Psoas muscle (tissue), 8 donors: ENCODE measurements at places on chromosomes 3 and 15. TPM values are rescaled to one million over a fixed set of nuclear protein-coding genes. Genes with fewer than 3 reads are reported as not detected.

The SKOR1 gene
- total RNA-seq: 0.25 TPM

DNA sequence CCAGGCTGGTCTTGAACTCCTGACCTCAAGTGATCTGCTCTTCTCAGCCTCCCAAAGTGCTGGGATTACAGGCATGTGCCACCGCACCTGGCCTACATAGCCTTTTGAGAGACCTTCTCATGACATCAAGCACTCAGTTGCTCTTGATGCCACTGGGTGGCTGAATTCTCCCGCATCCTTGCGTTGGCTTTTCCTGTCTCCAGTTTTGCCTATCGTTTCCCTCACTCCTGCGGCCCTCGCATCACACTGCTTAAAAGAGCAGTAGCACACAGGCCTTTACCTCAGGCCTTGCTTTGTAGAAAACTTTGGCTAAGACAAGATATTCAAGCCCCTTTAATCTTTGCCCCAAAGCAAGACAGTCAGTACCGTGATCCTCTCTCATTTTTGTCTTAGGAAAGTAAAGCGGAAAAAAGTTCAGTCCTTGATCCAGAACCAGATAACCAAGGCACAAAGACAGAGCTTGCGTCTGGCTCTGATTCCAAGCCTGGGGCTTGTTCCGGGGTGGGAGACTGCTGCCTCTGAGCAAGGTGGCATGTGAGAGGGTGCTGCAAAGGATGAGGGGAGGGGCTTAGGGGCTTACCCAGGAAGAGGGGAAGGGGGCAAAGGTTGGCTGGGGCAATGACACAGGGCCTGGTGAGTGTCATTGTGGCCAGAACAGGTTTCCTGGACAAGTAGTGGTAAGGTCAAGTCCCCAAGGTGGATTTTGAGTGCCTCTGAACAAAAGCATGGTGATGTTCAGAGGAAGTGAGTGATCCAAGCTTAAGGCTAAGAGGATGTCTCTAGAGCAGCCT, 175.0 kb upstream of the TLE3 start:
- DNase-seq: no peak

- no peak for DNase-seq
Observed at GRCh38 chr3:101128001-101128400, 134.8 kb upstream of the ABI3BP start.

DNA sequence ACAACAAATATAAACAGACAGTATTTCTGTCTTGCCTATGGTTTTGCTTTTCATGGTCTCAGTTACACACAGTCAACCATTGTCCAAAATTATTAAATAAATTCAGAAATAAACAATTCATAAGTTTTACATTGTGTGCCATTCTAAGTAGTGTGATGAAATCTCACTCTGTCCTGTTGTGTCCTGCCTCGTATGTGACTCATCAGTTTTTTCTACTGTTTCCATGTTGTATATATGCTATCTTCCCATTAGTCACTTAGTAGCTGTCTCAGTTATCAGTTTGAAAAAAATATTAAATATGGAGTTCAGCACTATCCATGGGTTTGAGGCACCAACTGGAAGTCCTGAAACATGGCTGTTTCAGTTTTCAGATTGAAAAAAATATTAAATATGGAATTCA, 282.4 kb upstream of the GRM7 start:
- no peak for DNase-seq

- no peak for DNase-seq
Observed at GRCh38 chr15:94671858-94672532, 440.6 kb downstream of the MCTP2 start.

The MAGEL2 gene
- total RNA-seq: 0.12 TPM

The ATOSA gene
- total RNA-seq: 55.0 TPM

DNA sequence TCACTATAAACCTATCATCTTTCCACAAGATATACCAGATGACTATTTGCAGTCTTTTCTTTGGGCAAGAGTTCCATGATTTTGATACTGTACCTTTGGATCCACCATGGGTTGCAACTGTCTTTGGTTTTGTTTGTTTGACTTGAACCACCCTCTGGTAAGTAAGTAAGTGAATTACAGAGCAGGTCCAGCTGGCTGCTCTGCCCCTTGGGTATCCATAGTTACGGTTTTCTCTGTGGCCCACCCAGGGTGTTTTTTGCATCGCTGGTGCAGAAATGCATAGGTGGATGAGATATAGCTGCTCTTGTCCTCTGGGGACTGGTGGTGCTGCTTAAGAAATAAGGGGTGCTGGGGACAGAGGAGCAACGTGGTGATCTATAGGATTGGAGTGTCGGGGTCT, 33.8 kb downstream of the CHDH start:
- DNase-seq: no peak

The UBA7 gene
- total RNA-seq: 8.0 TPM

DNA sequence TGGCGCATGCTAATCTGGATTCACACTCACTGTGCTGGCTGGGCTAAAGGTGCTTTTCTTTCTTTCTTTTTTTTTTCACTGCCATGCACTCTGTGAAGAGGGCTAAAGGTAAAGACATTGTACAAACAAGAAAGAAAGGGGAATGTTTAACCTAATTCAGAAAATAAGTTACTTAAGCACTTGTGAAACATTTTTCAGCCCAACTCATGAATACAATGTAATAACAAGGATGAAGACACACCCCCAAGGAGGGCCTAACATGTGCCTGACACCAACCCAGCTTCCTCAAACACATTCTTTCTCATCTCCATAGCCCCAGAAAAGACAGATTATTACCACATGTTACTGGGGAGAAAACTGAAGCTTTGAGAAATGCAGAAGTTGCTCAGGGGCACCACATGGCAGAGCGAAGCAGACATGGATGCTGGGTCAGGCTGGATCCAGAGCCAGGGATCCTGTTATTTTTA, 5.7 kb downstream of the STIMATE start:
- DNase-seq: no peak
